ENCODE measurements at places on chromosomes 1 and 21. TPM values are rescaled to one million over a fixed set of nuclear protein-coding genes. Genes with fewer than 3 reads are reported as not detected.

DNA sequence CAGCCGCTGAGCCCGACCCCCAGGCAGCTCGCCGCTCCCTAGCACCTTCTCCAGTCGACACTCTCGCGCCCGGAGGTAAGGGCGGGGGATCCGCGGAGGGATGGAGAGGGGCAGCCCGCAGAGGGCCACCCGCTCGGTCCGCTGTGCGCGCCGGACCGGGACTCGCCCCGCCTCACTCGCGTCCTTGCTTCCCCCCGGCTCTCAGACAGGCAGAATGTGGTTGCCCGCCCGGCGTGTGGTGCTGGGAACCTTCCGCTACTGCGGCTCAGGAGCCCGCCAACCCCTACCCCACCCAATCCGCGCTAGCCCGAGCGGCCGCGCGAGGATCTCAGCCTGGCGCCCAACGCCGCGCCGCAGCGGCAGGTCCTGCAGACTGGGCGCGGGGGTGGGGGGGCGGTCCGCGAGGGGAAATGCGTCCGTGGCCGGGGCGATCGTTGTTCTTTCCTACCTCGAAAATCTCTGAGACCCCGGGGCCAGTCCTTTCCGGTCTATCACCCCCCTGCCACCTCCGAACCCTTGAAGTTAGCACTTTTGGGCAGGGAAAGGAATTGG lies 404 bp downstream of the LRRC8C start:
- DNase-seq, result peak; percentile 55

GRCh38 chr1:17201201-17202021 lies 3.5 kb upstream of the PADI1 start:
- no peak for DNase-seq

IL20 gene
- total RNA-seq, result not detected

DNA sequence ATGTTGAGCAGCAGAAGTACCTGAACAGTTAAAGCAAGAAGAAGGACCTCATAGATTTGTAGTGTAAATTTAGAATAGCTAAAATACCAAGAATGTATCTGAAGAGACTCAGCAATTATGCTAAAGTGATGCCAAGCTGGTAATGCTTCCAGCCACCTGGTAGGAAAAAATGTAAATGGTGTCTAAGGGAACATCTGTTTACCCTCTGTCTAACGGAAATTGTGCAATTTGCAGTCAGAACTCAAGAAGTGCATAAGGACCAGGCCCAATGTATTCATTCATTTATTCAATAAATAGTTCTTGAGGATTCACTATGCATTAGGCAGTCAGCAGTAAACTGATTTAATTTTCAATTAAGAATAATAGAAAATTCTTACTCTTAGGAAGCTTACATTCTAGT lies 116.0 kb upstream of the ADGRL4 start:
- no peak for DNase-seq

DNA sequence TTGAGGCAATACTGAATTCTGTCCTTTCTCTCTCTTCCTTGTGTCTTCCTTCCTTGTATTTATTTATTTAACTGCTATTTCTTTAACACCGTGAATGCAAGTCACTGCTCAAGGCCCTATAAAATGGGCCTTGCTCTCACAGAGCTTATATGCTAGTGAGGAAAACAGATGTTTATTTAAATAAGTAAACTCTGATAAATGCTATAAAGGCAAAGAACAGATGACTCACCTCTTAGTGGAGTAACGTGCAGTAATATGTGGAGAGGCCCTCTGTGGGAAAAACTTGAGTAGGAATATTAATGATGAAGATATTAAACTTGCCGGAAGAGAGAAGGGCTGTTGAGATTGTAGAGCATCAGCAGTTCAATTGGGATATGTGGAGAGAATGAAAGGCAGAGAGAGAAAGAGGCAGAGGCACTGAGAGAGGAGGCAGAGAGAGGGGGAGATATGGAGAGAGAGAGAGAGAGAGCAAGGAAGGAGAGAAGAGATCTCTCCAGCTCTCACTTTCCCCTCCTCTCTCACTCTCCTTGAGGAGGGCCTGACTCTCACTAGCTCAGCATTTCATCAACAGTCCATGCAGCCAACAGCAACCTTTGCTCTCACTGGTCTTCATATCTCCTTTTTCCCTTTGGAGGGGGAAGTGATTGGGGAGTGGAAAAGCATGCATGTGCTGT lies 322.2 kb downstream of the LMX1A start:
- DNase-seq, result no peak

GRCh38 chr1:50610563-50610962 lies 187.3 kb upstream of the DMRTA2 start:
- no peak for DNase-seq

MROH7 gene
- total RNA-seq, result not detected
